Stimulated activated memory B cell treated with anti-CD40 and anti-IgM and Interleukin-4, amounts not matched to agents 10 μg/mL and 1 μg/mL and 100 μg/mL, for 72 hours (primary cell): ENCODE measurements at places on chromosomes 6 and 20.

DNA sequence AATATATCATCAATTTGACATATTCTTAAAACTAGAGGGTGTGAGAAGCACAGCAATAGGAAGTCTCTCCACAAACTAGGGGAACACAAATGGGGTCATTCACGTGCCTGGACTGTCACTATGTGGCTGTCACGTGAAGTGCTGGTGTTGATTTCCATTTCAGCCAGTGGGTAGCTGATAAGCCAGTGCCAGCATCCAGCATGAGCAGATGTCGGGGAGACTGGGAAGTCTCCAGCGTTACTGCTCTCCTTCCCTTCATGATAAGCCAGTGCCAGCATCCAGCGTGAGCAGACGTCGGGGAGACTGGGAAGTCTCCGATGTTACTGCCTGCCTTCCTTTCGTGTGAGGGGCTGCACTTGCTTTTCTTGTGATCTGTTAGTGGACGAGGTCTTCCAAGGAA, 5.6 kb upstream of the SLC17A9 start:
- ATAC-seq = no peak

DNA sequence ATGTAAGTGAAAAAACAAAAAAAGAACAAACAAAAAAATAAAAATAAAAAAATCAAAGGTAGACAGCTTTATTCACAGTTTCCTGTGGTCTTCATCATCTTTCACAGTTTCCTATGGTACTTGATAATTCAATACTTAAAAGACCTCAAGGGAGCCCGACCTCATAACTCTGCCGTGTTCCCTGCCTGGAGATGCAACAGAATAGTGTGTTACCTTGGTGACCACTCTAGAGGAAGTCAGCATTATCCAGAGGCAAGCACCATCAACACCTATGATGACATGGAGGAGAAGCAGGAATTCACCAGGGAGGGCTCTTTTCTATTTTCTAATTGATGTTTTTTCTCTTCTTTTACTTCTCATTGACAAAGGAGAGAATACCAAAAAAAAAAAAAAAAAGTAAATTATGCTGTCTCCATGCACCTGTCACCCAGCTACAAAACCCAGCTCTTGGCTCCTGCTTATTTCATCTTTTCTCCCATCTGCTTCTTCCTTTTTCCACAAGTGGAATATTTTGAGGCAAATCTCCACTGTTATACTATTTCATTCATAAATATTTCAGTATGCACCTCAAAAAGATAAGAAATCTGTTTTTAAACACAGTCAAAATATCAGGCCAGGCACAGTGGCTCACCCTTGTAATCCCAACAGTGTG, 95.8 kb upstream of the STXBP5 start:
- ATAC-seq = no peak

DNA sequence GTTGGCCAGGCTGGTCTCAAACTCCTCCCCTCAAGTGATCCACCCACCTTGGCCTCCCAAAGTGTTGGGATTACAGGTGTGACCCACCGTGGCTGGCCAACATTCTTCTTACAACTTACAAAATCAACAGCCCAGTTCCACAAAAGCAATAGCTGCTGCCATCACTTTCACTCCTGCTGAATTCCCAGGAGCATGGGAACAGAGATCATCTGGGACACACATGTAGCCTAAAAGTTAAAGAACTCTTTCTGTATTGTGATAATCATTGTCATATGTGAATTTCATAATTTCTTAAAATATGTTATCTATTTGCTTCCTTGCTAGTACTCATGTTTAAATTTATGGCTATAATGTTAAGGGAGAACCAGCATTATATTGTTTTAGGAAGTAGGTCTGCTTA, 51.7 kb downstream of the NCOA6 start:
- ATAC-seq = no peak

GRCh38 chr6:63521475-63522210, 50.6 kb upstream of the LOC128125822 start:
- ATAC-seq = no peak

GRCh38 chr6:157652601-157653363, 170.3 kb upstream of the SNX9 start:
- ATAC-seq = no peak

GRCh38 chr20:48489046-48489463, 338.7 kb downstream of the PREX1 start:
- peak; percentile 83 for ATAC-seq

GRCh38 chr6:4355241-4355640, 219.9 kb upstream of the ECI2 start:
- no peak for ATAC-seq

- ATAC-seq = no peak
Measured at GRCh38 chr6:17182961-17183360, 81.1 kb downstream of the STMND1 start.

DNA sequence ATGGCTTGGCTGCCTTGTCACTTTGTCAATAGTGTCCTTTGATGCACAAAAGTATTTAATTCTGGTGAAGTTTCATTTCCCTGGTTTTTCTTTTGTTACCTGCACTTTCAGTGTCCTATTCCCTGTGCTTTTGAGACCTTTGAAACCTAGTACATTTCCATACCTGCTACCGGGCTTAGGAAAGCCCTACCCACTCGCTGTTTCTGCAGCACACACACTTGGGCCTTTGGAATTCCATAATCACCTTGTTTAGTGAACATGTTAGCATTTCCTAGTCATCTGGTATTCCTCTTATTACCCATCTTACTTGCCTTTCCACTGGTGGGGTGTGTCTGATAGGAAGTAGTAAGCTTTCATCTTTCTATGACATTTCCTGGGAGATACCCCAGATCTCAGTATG, 19.3 kb upstream of the SYNDIG1 start:
- no peak for ATAC-seq

GRCh38 chr20:10647471-10647870, 26.3 kb downstream of the JAG1 start:
- ATAC-seq = no peak

- no peak for ATAC-seq
Measured at GRCh38 chr20:37807471-37808232, 95.3 kb upstream of the VSTM2L start.

GRCh38 chr6:43172104-43173007, 1.3 kb downstream of the SRF start:
- ATAC-seq = no peak

GRCh38 chr6:138958595-138958994, 29.5 kb downstream of the REPS1 start:
- ATAC-seq = no peak

- ATAC-seq = no peak
Measured at GRCh38 chr20:48291896-48292295, 506.6 kb upstream of the SULF2 start.

- ATAC-seq = no peak
Measured at GRCh38 chr20:50431066-50431450, 79.1 kb upstream of the PTPN1 start.

- ATAC-seq = no peak
Measured at GRCh38 chr6:29870104-29870503, 42.5 kb downstream of the HLA-G start.

DNA sequence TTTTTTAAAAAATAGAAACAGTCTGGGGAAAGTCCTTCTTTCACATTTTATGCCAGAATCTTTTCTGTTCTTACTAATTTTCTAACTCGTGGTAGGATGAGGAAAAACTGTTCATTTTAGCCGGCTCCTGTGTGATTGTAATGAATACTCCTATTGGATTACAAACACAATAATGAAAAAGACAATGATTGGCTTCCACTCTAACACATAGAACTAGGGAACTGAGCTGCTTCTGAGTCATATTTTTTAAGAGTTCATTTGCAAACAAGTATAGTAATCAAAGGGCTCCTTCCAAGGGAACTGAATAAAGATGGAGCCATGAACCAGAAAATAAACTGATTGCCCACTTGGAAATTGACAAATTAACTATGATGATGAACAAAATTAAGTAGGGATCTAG, 265.3 kb upstream of the TCF21 start:
- no peak for ATAC-seq

GRCh38 chr6:111367393-111368088, 115.5 kb downstream of the REV3L start:
- no peak for ATAC-seq

- no peak for ATAC-seq
Measured at GRCh38 chr20:2156666-2157624, 55.3 kb downstream of the STK35 start.

- no peak for ATAC-seq
Measured at GRCh38 chr6:139530561-139530960, 156.1 kb upstream of the CITED2 start.

DNA sequence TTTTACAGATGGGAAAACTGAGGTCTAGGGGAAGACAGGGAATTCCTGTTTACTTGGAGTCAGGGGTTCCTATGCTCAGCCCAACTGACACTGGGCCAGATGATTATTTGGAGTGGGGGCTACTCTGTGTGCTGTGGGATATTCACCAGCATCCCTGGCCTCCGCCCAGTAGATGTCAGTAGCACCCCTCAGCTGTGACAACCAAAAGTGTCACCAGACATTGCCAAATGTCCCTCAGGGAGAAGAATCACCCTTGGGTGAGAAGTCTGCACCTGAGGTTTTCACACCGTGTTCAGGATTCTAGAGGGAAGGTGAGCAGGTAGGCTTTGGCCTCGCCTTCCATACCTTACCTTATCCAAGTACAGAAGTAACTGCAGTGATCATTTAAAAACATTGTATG, 27.6 kb downstream of the CDH26 start:
- ATAC-seq = no peak

- no peak for ATAC-seq
Measured at GRCh38 chr6:84078335-84078734, 44.8 kb downstream of the MRAP2 start.

DNA sequence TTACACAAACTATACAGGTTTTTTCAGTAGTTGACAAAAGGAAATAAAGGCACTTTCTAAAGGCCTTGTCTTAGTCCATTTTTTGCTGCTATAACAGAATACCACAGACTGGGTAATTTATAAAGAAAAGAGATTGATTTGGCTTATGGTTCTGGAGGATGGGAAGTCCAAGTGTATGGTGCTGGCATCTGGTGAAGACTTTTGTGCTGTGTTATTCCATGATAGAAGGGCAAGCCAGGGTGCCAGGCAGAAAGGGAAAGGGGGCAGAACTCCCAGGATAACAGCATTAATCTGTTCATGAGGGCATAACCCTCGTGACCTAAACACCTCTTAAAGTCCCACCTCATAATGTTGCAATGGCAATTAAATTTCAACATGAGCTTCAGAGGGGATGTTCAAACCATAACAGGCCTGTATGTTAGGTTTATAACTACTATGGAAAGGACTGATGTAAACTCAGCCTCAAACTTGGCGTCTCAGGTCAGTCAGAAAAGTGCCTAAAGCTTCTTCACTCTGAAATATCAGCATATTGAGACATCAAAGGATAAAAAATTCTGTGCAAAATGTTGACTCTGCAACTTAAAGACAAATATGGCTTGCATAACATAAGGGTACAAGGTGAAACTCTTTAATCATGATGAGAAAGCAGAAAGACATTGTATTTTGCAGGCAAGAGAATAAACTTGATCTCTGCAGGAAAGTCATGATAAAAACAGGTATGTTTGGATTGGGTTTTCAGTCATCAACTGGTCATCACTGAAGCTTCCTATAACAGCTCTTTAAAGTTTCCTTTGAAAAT, 42.8 kb downstream of the RNF217 start:
- ATAC-seq = no peak

DNA sequence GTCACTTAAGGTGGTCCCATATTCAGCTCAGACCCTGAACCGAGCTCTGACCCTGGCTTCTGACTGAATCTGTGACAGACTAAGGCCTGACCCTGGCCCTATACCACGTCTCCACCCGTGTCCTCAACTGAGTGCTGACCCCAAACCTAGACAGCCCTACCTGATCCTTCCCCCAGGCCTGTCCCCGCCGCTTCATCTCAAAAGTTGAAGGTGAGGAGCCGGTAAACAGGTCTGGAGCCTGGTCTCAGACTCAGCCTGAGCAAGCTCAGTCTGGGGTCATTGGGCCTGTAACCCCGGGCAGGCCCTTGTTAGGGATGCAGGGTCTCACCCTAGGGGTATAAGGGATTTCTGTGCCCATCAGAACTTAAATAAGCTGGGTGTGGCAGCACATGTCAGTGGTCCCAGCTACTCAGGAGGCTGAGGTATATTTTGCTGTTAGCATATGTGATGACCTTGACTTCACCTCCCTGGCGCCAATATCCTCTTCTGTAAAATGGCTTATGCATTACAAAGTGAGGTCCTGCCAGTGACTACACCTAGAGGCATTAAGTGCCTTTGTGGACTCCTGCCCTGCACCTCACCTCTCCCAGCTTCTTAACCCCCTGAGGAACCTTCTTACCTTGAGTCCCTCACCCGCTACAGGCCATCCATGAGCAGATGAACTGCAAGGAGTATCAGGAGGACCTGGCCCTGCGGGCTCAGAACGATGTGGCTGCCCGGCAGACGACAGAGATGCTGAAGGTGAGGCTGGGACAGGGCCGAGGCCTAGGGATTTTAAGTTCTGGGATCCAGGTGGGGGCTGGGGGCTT, 20.0 kb downstream of the RBCK1 start:
- ATAC-seq = no peak

DNA sequence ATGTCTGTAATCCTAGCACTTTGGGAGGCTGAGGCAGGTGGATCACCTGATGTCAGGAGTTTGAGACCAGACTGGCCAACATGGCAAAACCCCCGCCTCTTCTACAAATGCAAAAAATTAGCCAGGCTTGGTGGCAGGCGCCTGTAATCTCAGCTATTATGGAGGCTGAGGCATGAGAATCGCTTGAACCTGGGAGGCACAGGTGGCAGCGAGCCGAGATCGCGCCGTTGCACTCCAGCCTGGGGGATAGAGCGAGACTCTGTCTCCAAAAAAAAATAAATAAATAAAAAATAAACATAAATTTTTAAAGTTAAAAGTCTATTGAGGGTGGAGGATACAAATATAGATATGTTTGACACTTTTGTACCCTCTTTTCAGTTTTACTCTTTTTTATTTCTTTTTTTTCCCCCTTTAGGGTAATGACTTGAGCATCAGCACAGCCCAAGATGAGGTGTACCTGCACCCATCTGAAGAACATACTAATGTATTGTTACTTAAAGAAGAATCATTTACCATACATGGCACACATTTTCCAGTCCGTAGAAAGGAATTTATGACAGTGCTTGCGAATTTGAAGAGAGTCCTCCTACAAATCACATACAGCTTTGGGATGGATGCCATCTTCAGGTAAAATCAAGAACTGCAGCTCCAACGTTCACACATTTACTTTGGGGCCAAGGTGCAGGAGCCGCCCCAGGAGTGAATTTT, 368.9 kb downstream of the LAMA2 start:
- ATAC-seq = peak; percentile 60

GRCh38 chr6:136502786-136503185, 47.4 kb downstream of the MAP7 start:
- ATAC-seq = no peak
